ENCODE measurements at places on chromosomes 2 and 18.

DNA sequence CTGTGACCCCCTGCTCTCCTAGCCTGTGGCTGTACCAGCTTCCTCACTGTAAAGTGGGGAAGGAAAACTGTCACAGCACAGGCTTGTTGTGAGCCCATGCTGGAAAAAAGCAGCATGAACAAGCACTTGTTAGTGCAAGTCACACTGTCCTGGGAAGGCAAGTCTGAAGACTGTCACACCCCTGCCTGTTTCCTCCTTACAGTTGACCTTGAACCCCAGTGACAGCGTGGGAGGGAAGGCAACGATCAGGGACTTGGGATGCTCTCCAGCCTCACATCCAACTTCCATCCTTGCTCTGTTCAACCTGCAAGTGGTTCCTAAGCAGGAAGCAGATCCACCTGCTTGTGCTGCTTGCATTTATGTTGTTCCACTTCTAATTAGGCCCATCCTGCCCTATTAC is 311.3 kb upstream of the KLHL29 start:
- DNase-seq, result no peak

DNA sequence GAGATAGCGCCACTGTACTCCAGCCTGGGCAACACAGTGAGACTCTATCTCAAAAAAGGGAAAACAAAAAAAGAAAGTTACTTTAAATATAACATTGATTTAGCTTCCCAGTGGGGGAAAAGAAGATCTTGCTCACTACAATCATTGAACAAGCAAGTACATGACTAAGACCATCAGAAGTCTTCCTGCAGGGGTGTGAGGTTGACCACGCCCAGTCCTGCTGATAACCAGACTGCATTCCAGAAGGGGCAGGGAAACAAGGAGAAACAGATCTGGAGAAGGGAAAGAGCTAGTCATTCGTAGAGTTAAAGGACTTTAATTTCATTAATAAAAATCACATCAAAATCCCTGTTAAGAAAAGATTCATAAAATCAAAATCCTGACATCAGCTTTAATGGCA is 77.5 kb downstream of the EPHA4 start:
- no peak for DNase-seq

GRCh38 chr18:22084547-22084946 is 84.8 kb upstream of the GATA6 start:
- no peak for DNase-seq

DNA sequence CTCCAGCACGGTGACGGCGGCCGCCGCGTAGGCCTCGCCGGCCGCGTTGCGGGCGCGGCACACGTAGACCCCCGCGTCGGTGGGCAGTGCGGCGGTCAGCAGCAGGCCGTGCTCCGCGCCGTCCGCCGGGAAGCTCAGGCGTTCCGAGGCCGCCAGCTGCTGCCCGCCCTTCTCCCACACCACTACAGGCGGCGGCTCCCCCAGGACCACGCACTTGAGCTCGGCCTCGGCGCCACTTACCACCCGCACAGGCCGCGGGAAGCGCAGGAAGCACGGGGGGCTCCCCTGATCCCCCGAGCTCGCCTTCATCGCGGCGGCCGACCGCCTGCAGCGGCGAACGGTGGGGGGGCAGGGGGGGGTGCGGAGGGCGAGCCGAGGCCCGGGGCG is 422 bp downstream of the OBSL1 start:
- DNase-seq, result no peak

DNA sequence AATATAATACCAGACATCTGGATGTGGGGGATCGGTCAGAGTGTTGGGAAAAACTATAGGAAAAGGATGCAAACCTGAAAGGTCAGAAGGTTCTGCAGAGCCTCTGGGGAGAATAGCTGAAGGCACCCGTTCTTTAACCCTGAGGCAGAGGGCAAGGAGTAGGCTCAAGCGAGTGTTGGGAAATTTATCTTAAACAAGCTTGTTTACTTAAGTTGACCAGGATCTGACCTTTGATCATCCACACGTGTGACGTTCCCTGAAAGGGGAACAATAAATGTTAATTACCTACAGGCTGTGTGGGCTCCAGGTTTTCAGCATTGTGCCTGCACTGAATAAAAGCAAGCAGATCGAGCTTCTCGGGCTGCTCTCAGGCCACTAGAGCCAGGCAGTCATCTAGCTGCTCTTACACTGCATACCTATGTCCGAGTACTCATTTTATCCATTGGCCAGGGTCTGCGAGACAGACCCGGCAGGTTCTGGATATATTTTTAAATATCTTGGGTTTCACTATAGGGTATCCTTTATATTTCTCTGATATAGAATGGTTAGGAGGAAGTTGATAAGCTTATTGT is 400.6 kb upstream of the CHST9 start:
- DNase-seq, result no peak

DNA sequence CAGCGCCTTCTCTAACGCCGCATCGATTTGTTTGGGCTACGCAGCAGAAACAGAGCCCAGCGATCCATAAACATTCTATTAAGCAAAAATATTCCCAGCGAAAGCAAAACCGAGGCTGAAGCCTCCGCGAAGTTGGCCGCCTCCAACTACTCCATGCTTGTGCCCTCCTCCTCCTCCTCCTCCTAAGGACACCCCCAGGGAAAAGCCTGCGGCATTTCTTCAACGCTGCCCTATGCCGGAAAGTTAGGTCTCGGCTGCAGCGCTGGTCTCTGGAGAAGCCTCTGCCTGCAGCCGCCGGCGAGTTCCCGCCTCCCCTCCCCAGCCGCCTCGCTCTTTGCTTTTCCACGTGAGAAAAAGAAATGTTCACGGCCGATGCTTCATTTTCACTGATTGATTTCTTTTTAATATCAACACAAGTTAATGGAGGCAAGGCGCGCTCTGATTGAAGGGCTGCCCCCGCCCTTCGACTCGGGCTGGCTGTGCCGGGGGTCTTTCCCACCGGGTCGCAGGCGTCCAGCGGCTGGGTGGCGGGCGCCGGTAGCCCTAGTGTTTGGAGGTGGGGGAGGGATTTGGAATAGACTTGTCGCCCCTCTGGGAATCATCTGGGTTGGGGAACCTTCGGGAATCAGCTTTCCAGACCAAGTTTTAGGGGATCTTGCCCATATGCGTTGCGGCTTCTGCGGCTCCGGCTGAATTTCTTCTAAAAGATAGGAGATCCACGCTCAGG is 3.9 kb downstream of the NRP2 start:
- DNase-seq, result no peak

GRCh38 chr2:238950551-238950950 is 102.7 kb downstream of the TWIST2 start:
- DNase-seq, result no peak

- no peak for DNase-seq
Observed at GRCh38 chr2:186968277-186968676, 119.3 kb upstream of the ZSWIM2 start.

DNA sequence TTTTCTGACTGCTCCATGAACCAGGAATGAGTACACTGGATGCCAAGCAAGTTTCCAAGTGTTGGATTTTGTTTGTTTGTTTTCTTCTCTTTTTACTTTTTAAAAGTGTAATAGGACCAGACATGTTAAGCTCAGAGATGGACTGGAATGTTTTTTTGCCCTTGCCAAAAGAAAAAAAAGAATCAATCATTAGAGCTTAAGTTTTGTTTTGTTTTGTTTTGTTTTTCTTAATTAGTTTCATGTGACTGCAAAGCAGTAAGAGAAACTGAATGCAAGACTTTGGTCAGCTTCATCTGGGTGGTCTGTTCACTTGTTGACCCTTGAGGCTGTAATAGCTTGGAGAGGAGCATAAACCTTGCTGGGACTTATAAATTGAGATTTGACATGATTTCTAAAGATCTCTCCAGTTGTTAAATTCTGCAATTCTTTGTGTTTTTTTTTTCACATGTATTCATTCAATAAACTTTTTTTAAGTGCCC is 42.4 kb upstream of the SLC1A4 start:
- DNase-seq, result no peak

DNA sequence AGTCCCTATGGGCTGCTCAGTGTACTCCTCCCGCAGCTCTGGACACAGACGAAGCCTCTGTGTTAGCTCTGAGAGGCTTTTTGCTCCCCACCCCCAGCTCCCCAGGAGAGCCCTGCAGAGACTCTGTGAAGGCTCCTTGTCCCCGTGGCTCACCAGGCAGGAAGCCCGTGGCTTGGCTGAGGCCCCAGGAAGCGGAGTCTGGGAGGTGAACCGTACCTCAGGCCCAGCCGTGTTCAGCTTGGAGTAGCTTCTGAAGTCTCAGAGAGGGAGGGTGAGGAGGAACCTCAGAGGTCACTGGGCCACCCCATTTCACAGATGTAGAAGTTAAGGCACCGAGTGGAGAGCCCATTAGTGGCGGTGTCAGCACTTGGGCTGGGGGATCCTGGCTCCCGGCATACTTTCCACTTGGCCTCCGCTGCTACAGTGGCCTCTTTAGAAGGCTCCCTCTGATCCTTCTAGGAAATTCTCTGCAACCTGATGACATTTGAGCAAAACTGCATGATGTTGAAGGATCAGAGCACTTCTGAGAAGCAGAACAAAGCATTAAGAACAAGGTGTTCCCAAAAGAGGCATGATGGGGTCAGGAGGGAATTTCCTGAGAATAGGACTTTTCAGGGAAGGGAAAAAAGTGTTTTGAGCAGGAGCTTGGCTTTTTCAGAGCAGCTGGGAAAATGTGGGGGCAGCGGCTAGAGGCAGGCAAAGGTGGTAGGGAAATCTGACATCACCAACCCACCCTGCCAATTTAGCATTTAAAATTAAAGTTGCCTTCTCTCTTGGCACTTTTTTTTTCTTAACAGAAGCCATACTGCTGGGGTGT is 79.1 kb downstream of the MCFD2 start:
- DNase-seq, result no peak

GRCh38 chr2:58609326-58609725 is 368.2 kb upstream of the FANCL start:
- no peak for DNase-seq

- peak; percentile 18 for DNase-seq
Observed at GRCh38 chr18:24657444-24657842, 197.0 kb downstream of the HRH4 start.

DNA sequence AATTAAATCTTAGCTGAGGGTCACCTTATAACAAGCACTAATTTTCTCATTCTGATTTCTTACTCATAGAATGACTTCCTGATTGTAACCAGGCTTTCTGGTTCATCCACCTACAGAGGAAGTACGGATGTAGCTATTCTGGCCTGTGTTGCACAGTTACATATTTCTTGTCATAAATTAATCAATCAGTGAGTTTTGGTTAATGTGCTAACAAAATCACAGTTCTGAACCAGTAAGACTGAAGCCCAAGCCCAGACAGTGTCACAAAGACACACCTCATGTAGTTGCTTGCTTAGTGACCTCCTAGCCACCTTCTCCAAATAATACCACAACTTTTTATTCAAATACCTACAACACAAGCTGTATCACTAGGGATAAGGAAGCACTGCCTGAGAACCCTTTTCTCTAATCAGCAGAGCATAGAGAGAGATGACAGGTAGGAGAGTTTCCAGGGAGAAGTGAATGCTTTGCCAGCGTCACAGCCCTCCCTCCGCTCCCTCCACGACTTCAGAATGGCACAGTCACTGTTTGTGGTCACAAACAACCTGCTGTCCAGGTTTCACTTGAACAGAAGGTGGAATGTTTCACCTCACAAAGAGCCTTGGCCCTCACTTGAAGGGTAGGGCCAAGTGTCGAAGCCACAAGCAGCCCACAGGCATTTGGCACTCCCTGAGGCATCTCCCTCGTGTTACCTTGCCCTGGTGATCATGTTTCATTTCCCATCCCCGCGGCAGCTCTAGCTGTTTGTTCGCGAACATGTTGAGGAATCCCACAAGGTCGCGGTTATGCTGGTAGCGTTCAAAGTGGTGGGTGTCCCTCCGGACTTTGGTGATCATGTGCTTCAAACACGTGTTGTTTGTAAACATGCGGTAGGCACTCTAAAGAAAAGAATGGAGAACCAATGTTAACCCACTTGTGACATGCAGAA is 120.8 kb upstream of the STK17B start:
- no peak for DNase-seq

DNA sequence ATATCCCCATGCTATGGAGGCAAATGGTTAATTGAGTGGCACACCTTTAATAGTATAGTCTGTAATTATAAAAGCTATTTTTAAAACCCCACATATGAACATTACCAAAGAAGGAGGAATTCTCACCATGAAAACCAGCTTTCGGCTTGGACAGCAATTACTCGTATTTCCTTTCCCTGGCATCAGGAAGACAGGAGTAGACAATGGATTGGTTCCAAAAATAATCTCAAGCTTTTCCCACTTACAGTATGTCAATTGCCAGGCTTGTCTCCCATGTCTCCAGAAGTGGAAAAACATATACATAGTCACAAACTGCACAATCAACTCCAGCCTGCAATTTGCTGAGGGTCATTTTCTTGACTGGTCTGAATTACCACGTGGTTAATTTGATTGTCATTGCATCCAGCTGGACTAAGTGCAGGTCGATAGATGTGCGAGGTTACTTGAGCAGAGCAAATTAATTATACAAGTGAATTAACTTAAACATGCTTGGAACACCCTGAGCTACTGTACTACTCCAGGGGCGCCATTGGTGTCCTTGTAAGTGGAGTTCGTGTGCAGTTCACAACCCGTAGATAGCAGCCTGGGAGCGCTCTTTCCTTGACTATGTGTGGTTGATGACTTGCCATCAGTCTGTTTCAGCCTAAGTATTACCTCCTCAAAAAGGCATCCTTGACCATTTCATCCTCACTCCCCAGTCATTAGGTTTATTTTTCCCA is 124.3 kb upstream of the PELI1 start:
- no peak for DNase-seq

- DNase-seq, result no peak
Observed at GRCh38 chr18:2979871-2980790, 32.8 kb downstream of the LPIN2 start.

DNA sequence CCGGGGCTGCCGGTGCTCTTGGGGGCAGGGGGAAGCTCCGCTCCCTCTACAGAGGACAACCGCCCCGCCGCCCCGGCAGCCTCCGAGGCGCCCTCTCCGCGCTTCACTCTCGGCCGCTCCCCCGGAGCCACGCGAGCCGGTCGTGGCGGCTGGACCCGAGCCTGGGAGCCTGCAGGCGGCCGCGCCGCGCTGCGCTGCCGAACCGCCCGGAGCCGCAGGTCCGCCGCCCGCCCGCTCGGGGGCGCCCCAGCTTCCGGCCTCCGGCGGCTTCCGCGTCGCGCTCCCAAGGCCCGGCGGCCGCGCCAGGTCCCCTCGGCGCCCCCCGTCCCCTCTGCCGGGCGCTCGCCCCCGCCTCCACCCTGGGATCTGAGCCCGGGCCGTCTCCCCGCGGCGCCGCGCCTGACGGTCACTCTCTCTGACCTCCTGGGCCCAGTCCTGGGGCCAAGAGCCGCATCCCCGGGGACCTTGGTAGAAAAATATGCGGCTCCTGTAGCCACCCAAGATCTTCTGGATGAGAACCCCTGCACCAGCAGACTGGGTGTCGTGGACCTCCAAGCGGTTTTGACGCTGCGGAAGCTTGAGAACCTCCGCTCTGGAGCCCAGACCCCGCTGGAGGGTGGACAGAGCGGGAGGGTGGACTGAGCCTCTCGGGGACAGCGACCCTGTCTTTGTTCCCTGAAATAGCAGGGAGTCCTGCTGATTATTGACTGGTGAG is 44.3 kb downstream of the SERTAD2 start:
- peak; percentile 77 for DNase-seq

- no peak for DNase-seq
Observed at GRCh38 chr2:216279459-216279858, 92.8 kb downstream of the MARCHF4 start.
